Stimulated activated CD8-positive, alpha-beta memory T cell treated with anti-CD3 and anti-CD28 coated beads, Interleukin-2, amount 100 ng/mL, for 48 hours (primary cell): ENCODE measurements at places on chromosomes 11 and 22.
A peak's percentile ranks its signal among the peaks of the same experiment; 100 is the strongest.

- no peak for DNase-seq
Observed at GRCh38 chr11:134509381-134510232, 97.6 kb upstream of the B3GAT1 start.

GRCh38 chr11:116225784-116226585, 546.8 kb downstream of the BUD13 start:
- no peak for DNase-seq

GRCh38 chr11:117315285-117316196, 515 bp downstream of the BACE1 start:
- DNase-seq = peak; percentile 4

- DNase-seq = no peak
Observed at GRCh38 chr22:28222976-28223745, 304.1 kb upstream of the PITPNB start.

DNA sequence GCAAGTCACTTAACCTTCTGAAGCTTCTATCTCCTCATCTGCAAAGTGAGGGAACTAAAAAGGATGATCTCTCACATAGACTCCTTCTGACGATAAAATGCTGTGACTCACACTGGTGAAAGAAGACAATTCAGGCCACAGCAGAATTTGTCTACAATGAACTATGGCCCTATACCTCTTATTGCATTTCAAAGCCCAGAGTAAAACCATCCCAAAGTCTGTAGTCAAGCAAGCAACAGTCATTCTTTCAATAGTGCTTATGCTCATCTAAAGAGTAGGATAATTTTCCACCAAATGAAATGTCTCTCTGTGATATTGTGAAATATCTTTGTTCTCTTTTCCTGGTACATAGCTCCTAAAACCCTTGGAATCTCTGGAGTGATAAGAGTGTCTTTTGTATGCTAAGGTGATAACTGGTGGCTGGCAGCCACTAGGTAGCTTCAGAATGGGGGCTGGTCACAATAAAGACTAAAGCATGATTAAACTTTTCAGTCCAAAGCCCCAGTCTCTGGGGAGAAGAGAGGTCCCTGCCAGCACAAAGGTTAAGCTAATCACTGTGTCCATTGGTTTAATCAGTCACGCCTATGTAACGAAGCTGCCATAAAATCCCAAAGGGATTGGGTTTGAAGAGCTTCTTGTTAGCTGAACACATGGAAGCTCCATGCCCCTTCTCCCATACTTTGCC, 30.8 kb downstream of the SYTL2 start:
- DNase-seq = no peak

GRCh38 chr11:12085371-12086251, 24.8 kb upstream of the MICAL2 start:
- DNase-seq = no peak

- DNase-seq = no peak
Observed at GRCh38 chr22:37112084-37112728, 2.7 kb upstream of the TMPRSS6 start.

DNA sequence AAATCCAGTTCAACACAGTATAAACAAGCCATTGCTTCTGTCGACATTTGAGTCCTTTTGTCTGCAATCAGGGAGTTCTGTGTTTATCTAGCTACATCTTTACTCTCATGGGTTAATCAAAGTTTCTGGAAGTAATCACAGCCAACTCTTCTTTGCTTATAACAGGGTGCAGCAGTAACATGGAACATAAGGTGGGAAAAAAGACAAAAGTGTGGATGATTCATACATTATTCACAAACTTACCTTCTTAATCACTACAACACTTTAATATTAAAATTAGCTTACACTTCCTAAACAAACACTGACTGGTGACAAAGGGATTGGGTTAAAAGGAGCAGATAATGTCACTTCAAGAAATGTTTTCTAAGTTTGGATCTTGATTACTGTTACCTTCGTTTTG, 44.7 kb downstream of the SNX19 start:
- DNase-seq = no peak

DNA sequence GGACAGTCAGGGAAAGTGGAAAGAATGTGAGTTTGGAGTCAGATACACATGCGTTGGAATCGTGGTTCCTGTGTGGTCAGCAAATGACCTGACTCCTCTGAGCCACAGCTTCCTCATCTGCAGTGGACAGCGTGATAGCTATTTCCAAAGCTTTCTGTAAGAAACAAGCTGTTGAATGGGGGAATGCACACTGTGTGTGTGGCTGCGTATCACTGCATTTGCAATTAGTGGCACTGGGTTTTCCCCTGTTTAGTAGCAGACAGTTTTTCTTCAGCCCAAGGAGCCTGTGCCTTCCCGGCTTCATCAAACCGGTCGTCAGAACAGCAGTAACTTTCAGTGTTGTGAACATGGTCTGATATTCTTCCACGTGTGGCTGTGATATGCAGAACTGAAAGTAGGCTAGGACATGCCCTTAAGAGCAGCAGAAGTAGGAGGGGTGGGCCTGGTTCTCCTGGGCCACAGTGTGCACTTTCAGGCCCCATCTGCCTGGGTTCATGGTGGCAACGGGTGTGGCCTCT, 121.5 kb downstream of the RRAS2 start:
- no peak for DNase-seq

DNA sequence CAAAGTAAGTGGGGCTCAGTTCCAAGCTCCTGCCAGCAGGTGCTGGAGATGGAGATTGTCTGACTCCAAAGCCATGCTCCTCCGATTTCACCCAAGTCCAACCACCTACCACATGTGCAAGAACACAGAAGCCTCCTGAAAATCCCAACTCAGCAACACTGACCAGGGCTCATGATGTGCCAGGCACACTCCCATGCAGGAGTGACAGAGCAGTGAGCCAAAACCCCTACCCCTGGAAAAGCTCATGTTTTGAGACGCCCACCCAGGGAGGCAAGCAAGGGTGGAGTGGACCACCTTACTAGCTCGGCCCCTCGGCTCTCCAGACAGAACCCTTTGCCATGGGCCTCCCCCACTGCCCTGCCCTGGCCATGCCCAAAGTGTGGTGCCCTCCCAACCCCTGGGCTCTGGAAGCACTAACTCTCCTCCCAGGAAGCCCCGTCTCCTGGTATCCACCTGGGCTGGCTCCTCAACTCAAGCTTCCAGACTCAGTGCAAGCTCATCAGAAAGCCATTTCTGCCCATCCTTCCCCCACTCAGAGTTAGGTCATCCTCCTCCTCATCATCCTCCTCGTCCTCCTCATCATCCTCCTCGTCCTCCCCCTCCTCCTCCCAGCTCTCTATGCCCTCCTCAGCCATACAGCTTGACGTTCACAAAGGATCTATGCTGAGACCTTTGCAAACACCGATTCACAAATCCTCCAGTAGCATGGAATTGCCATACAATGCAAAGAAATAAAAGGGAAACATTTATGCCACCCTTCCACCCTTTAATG, 154.9 kb downstream of the MPPED1 start:
- no peak for DNase-seq

- DNase-seq = no peak
Observed at GRCh38 chr11:384511-384910, 9.5 kb upstream of the PKP3 start.

DNA sequence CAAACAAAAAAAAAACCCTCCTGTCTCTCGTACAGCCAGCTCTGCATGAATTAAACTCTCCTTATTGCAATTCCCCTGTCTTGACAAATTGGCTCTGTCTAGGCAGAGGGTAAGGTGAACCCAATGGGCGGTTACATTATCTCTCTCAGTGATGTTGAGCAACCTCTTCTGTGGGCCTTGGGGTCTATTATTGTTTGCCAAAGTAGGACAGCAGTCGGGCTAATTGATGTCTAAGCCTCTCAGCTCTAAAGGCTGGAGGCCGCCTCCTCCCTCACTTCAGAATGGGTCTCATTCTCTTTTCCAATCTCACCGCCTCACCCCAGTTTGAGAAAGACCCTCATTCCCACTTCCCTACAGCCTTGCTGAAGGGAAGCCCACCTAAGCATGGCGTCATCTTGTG, 1.3 kb upstream of the SLC25A45 start:
- no peak for DNase-seq

- no peak for DNase-seq
Observed at GRCh38 chr22:47310601-47311000, 548.2 kb downstream of the TBC1D22A start.

- DNase-seq = no peak
Observed at GRCh38 chr11:720642-721246, 14.7 kb downstream of the EPS8L2 start.

- DNase-seq = peak; percentile 36
Observed at GRCh38 chr11:19071255-19071654, 10.7 kb upstream of the MRGPRX2 start.

DNA sequence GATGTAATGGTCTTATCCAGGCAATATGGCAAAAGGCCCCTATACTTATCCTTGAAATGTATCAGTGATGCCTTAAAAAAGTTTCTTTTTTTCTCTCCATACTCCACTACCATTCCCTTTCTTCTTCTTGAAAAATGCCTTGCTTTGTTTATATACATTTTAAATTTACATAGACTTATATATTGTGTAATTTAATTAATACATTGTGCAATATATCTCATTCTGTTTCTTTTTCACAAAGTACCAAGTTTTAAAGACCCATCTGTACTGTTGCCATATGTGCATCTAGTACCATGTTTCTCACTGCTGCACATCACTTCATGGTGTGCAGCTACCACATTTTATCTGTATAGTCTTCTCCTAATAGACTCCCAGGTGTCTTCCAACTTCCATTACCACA, 7.5 kb downstream of the MMP8 start:
- DNase-seq = no peak

GRCh38 chr22:48651981-48652538, 1175.6 kb downstream of the BRD1 start:
- no peak for DNase-seq

DNA sequence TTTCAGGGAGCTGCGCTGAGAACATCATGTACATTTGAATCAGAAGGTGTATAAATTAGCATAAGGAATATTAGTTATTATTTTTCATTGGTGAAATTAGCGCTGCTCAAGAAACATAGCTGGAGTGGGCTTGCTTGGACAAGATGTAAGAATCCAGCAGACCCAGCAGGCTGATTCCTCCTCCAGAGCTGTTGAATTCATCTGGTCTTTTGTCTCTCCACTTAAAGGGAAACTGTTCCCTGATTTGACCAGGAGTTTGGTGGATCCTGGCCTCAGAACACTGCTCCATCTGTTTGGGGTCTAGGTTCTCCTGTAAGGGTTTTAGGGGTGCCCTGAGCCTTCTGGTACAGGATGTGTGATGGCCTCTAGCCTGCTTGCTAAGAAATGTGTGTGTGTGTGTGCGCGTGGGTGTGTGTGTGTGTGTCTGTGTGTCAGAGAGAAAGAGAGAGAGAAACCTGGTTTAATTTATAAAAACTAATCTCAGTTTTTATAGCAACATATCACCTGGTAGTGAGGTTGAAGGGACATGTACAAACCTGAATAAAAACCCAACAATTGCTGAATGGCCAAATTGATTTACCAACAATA, 8.3 kb upstream of the SORL1 start:
- no peak for DNase-seq

DNA sequence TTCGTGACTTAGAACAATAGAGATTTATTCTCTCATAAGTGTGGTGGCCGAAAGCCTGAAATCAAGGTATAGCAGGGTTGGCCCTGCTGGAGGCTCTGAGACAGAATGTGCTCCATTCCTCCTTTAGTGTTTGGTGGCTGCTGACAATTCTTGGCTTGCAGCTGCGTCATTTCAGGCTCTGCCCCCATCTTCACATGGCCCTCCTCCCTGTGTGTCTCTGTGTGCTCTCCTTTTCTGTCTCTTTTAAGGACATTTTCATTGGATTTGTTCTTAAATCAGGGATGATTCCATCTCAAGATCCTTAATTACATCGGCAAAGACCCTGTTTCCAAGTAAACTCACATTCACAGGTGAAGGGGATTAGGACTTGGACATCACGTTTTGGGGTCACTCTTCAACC, 10.2 kb upstream of the APOL6 start:
- DNase-seq = no peak

GRCh38 chr11:1121813-1122663, 35.7 kb upstream of the MUC5AC start:
- DNase-seq = no peak

DNA sequence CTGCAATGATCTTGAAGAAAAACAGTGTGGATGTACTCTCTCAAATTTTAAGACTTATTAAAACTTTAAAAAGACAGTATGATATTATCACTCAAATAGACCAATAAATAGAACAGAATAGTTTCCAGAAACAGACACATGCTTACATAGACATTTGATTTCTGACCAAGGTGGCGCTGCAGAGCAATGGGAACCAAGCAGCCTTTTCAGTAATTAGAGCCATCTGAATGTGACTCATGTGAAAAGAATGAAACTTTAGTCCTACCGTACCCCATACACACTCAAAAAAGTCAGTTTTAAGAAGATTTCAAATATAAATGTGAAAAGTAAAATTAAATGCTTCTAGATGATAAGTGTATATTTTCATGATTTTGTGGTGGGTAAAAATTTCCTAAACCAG, 74.2 kb upstream of the MS4A8 start:
- no peak for DNase-seq

GRCh38 chr11:45870706-45871105, 14.7 kb upstream of the MAPK8IP1 start:
- DNase-seq = no peak

DNA sequence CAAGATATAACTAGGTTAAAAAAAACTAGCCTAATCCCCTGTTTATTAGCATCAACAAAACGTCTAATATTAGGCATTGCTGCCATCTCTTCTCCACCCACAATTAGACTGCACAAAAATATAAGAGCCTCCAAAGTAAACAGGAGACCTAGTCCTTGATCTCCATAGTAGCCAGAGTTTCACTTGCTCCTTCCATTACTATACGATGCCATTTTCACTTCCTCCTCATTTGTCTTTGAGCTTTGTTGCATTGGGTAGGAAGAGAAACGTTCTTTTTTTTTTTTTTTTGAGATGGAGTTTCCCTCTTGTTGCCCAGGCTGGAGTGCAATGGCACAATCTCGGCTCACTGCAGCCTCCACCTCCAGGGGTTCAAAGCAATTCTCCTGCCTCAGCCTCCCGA, 42.3 kb upstream of the RDX start:
- DNase-seq = no peak

DNA sequence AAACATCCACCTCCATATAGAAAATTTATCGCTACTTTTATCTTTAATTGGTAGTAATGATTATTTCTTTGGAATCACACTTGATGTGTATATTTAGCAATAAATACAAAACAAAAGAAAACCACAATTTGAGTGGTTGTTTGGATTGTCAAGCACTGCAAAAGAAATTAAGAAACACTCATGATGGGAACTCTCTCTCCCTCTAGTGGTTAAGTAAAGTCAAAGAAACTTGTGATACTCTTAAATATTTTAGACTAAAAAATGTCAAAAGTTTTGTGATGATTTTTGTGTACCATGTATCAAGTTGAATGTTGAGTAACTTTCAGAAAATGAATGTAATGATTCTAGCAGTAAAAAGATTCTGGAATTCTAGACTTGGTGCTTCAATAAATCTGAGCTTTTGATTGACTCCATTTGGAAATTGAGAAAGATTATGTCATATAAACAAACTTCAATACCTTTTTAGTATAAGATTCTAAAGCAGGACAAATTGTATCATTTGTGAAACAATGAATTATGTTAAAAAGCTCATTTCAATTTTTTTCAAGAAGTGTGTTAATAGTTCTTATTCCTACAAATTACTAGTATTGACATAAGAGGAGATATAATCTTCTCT, 20.8 kb downstream of the MUC15 start:
- DNase-seq = no peak

GRCh38 chr22:37503850-37504249, 15.4 kb downstream of the CARD10 start:
- DNase-seq = no peak

GRCh38 chr22:42560381-42560780, 6.6 kb downstream of the SERHL2 start:
- no peak for DNase-seq
